ENCODE measurements at places on chromosomes 4 and X. TPM values are rescaled to one million over a fixed set of nuclear protein-coding genes. Genes with fewer than 3 reads are reported as not detected.

The GYG2 gene
- 0.66 TPM for total RNA-seq

The PNMA6F gene
- not detected for total RNA-seq

The HSFX1 gene
- total RNA-seq: 3.0 TPM

The DAPP1 gene
- total RNA-seq: 0.74 TPM

The DCAF8L2 gene
- not detected for total RNA-seq

The GPAT3 gene
- 44.2 TPM for total RNA-seq

The EDA2R gene
- total RNA-seq: 1.7 TPM

The RAB39B gene
- 0.11 TPM for total RNA-seq

The PWWP3B gene
- 15.5 TPM for total RNA-seq

The TBC1D1 gene
- 129 TPM for total RNA-seq

Data from left ventricle myocardium inferior (tissue), 1 donor.